ENCODE measurements at places on chromosomes 13 and 19. TPM values are rescaled to one million over a fixed set of nuclear protein-coding genes. Genes with fewer than 3 reads are reported as not detected.
A peak's percentile ranks its signal among the peaks of the same experiment; 100 is the strongest.

GRCh38 chr19:49335071-49335783 is at the start of gene CD37:
Gene CD37 (plus strand): TSS chr19:49335406. CDS start chr19:49335541, 135 bp downstream.
- no peak for DNase-seq

DNA sequence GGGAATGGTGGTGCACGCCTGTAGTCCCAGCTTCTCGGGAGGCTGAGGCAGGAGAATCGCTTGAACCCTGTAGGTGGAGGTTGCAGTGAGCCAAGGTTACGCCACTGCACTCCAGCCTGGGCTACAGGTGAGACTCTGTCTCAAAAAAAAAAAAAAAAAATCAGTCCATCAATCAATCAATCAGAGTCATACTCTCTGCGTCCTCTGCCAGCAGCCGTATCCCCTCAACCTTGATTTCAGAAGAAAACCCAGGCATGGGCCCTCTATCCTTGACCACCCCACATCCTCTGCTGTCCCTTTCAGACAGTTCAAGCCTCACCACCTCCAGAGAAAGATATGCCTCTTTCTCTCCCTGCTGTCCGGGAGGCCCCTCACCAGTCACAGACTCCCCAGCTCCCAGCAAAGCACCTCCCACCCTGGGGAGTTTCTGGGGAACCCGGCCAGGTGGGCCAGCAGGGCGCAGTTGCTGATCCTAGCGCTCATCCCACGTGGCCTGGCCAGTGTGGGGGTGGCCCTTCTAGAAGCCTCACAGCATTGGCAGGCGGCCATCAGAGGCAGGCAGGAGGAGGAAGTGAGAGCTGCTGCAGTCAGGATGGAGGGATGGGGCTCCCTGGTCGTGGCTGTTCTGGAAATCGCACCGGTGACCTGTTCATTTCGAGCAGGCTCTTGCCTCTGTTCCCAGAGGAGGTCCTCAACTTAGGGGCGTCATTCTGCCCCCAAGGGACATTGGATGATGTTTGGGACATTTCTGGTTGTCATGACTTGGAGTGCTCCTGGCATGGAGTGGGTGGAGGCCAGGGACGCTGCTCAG is 10.2 kb upstream of the JSRP1 start:
- no peak for DNase-seq

- DNase-seq, result no peak
Observed at GRCh38 chr13:112972867-112973576, 4.0 kb downstream of the MCF2L start.

- DNase-seq, result no peak
Observed at GRCh38 chr19:3491396-3492119, 8.3 kb upstream of the SMIM44 start.

DNA sequence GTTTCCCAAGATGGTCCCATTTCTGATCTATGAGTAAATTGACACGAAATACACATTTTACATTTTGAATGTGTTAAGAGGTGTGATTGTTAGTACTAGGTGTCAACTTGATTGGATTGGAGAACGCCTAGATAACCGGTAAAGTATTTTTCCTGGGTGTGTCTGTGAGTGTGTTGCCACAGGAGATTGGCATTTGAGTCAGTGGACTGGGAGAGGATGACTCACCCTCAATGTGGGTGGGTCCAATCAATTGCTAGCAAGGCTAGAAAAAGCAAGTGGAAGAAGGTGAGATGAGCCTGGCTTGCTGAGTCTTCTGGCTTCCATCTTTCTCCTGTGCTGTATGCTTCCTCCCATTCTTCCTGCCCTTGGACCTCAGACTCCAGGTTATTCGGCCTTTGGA is 960.7 kb upstream of the PCDH9 start:
- peak; percentile 52 for DNase-seq

DNA sequence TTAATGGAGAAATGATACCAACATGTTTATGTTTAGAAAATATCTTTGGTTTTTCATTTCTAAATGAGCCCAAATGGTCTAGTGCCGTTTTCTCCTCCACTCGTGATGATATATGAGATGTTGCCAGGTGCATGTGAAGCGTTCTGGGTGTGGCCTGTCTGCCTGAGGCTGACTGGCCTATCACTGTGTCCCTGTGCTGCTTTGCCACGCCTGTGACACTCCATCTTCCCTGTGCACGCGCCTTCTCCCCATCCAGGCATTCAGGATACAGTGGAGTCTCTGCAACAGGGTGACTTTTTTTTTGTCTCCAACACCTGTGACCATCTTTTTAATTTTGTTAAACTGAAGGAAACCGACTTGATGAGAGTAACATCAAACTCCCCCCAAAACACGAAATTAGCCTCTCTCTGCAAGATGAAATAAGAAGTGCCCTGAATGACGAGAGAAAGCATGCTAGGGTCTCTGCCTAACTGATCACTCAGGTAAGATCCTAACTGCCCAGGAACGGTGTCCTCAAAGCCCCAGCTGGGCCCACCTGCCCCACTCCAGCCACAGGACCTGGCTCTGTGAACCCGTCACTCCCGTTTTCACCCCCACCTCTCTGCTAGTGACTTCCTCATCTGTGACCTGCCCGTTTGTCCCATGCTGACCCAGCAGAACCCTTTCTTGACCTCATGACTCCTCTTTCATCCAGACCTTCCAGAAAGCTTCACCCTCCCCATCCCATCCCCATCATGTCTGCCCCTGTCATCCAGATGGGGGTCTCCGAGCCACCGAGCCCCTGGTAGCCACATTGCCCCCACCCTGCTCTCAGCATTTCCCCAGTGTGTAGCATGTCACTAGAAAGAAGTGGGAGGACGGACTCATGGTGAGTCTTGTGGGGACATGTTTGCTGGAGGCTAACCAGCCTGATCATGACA is 33.2 kb upstream of the TFDP1 start:
- DNase-seq, result no peak

- DNase-seq, result peak; percentile 28
Observed at GRCh38 chr13:43783820-43784219, 3.0 kb downstream of the ENOX1 start.

DNA sequence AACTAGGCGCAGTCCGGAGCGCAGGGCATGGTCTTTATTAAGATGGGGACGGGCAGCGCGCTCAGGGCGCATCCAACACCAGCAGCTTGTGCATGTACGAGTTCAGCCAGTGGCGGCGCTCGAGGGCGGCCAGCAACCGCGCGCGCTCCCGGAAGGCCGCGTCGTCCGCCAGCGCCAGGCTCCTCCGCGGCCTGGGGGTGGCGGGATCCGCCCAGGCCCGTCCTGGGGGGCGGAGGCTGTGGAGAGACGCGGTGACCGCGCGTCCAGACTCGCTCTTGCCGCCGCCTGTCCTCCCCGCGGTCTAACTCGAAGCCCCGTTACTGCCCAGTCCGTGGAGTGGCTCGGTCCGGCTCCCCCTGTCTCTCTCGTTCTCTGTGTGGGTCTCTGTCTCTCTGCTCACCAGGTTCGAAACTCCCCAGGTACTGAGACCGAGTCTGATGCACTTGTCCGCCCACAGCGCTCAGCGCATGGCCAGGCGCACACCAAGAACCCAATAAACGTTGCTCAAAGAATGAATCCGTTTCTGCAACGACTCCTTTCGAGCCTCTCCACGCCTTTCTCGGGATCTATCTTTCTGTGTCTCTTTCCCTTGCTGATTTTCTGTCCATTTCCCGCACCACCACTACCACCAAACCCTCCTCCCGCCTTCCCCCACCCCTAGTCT is 702 bp downstream of the PTH2 start:
- peak; percentile 41 for DNase-seq

GRCh38 chr19:54792814-54793213 is 10.6 kb upstream of the KIR2DL4 start:
- no peak for DNase-seq

GRCh38 chr19:49690656-49691242 is at the start of gene CPT1C:
Gene CPT1C (plus strand): TSS chr19:49691116. CDS start chr19:49692253, 1,137 bp downstream.
- DNase-seq, result peak; percentile 82

- DNase-seq, result no peak
Observed at GRCh38 chr19:41424335-41425173, 2.6 kb downstream of the B3GNT8 start.

DNA sequence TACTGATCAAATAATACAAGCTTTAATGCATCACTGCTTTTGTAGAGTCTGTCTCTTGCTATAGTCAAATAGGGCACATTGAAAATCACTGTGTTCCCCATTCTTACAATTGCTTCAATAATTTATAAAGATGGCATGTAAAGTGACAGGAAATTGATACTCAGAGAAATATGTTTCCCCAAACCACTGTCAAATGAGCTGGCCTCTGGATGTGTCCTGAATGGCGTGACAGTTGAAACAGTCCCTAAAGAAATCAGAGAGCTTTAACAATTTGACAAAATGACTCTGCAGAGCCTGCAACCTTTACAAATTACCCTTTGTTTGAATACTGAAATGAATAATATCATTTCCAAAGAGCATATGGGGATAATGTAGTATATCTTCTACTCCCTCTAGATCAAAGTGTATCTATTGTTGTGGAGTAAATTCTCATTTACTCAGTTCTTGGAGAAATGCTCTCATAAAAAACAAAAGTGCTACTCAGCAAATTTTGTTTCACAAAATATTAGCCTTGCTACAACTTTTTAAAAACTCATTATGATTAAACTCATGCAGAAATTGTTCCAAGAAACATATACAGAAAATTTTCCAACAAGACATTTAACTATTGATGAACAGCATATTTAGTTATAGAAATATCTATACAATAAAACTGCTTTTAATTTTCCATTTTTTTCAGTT is 763.2 kb upstream of the SPRY2 start:
- DNase-seq, result no peak

GRCh38 chr13:40175639-40176038 is 490.8 kb downstream of the FOXO1 start:
- DNase-seq, result no peak

DNA sequence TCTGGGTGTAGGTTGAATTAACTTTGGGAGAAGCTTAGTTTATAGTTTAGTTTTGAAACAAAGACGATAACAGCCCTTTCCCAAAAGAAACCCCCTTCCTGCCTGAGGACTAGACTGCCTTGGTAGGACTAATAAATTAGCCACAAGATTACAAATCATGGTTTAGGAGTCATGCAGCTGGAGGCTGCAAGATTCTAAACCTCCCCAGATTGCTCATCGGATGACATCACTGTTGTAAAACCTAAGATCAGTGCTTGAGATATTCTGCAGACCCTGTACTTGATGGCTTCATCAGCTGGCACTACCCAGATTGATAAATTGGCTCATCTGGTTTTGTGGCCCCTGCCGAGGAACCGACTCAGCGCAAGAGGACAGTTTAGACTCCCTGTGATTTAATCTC is 35.9 kb upstream of the MPHOSPH8 start:
- DNase-seq, result no peak

TINCR gene
- total RNA-seq, result 1.8 TPM

CYP4F2 gene
- not detected for total RNA-seq

SHC2 gene
- 50.8 TPM for total RNA-seq

Measured in hepatocyte (in vitro differentiated cells).